Suppressor macrophage (primary cell): ENCODE measurements at places on chromosomes 7 and 10.

DNA sequence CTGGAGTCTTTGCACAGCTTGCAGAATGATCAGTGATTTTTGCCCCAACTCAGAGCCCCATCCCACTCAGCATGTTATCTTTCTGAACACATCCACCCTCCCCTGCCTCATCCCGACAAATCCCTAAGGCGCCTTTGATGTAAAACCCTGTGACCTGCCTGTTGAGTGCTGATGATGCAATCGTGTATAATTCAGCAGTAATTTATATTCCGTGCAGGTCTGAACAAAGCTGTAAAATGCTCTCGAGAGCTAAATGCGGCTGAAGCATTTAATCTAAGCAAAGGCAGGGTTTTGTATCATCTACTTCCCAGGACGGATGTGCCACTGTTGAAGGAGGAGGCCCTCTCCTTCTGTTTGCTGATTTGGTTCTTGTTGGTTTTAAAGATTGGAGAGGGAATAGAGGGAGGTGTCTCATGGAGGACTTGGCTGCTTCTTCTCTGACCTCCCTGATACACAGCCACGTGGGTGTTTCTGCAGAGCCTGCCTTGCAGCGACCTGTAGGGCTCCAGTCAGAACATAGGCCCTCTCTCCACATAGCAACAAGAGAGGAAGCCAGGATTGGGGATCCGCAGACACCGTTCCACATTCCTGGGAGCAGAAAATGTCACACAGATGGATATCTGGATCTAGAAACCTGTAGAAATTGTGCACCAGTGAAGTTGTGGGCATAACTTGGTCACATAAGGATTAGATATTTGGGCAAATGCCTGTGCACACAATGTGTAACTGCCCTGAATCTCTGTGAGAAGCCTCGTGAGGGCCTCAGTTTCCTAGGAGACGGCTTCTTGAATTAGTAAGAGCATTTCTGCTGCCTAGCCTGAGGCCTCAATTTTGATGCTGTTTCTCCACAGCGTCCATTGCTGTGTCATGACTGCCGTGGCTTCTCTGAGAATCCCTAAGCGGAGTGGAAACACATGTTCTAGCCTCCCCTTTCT lies 90.2 kb upstream of the AGK start:
- no peak for DNase-seq

DNA sequence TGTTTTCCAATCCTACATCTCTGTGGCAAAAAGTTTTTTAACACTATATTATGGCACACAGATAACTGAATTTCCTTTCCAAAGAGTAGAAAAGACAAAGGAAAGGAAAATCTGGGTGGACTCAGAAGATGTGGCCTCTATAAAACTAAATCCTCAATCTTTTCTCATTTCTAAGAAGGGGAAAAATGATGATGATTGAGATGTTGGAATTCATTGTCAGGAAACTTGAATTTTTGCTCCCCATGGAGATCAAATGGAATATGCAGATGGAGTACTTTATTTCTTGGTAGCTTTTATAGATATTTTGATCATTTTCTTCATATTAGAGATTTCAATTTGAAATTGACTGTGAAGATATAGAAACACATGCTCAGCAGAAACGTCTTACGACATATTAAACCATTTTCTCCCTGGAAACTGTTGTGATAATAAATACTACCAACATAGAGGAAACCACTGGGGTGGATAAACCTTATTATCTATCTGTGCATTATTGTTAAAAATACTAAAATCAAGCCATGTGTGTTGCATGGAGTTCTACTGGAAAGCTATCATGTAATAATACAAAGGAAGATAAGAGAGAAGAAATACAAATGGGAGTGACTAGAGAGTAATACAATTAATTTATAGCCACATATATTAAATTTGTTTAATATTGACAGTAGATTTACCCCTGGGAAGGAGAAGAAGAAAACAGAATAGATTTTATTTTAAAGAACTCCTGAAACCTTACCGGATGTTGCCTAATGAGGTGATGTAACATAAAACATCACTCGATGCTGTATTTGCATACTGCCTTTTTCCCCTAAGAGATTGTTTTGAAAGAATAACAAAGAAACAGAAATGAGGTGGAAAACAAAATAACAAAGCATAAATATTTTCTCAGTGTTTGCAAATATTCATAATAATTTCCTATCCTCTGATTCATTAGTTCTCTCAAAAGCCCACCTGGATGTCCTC lies 931.2 kb upstream of the C7orf33 start:
- no peak for DNase-seq

- DNase-seq: no peak
These were observed 139.5 kb upstream of the FZD8 start for GRCh38 chr10:35781643-35782035.

GRCh38 chr10:93259126-93259525 lies 185.4 kb downstream of the CYP26A1 start:
- DNase-seq: no peak

GRCh38 chr10:124709861-124710260 lies 34.3 kb downstream of the FAM53B start:
- peak; percentile 84 for DNase-seq

DNA sequence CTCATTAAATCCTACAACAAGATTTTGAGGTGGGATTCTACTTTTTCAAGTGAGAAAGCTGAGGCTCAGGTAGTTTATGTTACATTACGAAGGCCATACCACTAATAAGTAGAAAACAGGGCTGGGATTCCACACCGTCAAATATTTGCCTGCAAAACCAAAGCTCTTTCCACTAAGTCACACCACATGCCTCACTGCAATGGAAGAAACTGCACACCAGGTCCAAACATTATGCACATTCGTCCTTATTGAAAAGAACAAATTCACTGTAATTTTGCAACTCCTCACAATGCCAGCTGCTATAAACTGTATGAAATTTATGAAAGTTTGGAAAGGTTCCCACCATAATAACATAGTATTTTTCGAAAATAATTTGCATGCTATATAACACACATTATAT lies 66.5 kb downstream of the DGKB start:
- DNase-seq: no peak

DNA sequence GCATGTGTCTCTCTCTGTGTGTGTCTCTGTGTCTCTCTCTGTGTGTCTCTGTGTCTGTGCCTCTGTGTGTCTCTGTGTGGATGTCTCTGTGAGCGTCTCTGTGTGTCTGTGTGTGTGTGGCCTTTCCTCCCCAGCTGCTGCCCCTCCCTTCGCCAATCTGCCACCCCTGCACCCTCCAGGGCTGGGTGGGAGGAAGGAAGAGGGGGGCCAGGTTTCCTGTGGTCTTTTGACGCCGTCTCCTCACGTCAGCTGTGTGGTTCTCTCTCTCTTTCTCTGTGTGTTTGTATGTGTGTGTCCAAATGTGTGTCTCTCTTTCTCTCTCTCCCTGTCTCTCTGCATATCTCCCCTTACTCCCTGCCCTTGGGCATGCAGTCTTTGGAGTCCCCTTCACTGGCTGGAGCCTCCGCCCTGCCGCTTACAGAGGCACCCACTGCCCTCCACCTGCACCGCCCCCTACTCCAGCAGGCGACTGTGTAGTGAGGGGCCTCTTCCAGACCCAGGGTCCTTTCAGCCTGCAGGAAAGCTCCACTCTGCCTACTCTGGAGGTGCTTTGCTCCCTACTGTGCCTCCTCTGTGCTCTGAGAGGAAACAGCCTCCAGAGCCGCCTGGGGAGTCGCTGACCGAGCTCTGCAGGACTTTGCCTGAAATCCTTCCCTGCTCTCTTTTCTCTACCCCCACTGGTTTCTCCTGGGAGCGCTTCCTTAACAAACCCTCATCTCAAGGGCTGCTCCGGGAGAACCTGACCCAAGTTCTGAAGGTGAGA lies 44.2 kb upstream of the C10orf71 start:
- DNase-seq: no peak

- no peak for DNase-seq
These were observed 411.7 kb upstream of the NRP1 start for GRCh38 chr10:33746186-33746585.

- no peak for DNase-seq
These were observed 2.8 kb downstream of the JAKMIP3 start for GRCh38 chr10:132068431-132069121.

DNA sequence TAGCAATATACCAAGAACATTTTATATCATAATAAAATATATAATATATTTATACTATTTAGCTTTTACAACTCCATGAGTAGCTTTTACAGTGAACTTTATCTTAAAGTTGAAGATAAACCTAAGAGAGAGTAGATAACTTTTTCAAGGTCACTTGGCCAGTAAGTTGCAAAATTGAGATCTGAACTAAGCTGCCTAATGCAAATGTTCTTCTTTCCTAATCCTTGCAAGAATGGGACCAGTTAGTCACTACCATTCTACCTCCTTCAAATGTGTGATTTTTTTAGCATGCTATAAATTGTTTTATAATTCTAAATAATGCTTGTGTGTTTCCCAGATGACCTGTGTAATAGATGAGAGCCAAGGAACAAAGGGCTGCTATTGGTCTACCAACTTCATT lies 47.8 kb downstream of the CH25H start:
- DNase-seq: no peak

DNA sequence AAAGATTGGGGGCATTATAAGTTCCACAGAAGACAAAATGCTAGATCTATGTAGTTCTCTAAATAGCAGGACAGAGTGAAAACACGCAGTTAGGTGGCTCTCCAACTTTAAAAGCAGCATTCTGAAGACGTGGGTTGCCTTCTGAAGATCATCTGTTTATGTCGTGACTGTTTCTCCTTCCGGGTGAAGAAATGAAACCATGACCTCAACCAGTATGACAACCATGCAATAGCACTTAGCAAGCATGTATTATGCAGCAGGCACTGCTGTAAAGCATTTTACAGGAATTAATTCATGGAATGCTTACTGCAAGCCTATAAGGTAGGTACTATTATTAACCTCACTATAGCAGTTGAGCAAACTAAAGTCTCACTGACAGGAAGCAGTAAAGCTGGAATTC lies 125.2 kb downstream of the SLC25A13 start:
- peak; percentile 37 for DNase-seq

DNA sequence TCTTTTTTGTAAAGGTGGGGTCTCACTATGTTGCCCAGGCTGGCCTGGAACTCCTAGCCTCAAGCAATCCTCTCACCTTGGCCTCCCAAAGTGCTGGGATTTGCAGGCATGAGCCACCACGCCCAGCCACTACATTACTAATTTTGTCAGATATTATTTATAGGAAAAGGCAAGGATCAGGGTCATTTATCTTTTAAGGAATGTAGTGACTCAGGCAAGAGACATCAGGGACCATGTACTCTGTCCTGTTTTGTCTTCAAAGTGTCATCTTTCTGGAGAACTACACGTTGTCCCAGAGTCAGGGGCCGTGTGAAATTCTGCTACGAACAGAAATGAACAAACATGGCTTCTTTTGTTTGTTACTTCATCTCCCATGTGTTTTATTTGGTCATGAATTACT lies 105.3 kb downstream of the NPTX2 start:
- no peak for DNase-seq
